ENCODE measurements at places on chromosomes 3 and 15.

DNA sequence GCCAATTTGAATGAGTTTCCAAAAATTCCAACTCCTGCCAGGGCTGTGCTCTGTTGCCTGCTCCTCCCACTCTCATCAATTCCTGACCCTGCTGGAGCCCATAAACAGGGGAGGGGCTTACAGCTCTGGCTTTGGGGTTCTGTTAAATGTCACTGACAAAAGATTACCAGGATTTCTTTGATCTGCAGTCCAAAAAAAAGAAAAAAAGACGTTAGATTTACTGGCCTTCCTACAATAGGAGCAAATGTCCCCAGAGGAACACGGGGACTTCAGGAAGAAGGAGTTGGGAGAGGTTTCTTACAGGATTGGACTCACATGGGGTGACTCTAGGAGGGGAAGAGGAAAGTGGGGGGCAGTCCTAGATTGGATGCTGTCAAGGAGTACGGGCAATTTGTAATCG, 84.3 kb upstream of the RNF7 start:
- no peak for DNase-seq

GRCh38 chr15:82139823-82140268, 94.0 kb upstream of the MEX3B start:
- peak; percentile 33 for DNase-seq

- no peak for DNase-seq
Observed at GRCh38 chr3:64351713-64352638, 126.7 kb upstream of the PRICKLE2 start.

DNA sequence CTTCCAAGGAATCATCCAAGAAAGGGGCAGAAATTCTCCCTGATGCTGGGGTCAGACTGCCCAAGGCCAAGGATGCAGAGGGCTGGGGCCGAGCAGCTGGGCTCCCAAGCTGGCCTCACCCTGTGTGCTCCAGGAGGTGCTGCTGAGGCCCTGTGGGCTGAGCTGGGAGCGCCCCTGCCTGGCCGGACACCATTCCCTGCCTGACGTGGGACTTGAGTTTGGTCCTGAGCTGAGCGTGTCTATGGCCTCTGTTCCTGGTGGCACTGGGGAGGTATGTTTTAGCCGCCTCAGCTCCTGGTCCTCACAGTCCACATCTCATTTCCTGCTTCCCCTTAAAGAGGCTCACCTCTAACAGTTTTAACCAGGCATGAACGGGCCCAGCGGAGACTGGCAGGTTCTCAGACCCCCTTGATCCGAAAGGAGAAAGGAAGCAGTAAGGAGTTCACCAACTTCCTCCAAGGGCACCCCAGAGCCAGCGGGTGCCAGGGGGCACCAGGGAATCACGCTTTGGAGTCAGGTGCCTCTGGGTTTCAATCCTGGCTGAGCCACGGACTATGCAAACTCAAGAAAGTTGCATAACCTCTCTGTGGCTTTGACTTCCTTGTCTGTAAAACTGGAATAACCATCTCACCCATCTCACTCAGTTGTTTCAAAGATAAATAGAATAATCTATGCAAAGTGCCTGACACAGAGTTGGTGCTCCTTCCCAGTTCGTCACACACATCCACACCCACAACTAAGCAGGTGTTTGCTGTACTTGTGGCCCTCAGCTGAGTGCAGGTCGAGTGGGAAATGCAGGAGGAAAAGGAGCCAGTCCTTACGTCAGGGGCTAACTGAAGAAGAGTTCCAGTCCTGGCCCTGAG, 48.6 kb downstream of the SLC12A8 start:
- DNase-seq, result no peak

DNA sequence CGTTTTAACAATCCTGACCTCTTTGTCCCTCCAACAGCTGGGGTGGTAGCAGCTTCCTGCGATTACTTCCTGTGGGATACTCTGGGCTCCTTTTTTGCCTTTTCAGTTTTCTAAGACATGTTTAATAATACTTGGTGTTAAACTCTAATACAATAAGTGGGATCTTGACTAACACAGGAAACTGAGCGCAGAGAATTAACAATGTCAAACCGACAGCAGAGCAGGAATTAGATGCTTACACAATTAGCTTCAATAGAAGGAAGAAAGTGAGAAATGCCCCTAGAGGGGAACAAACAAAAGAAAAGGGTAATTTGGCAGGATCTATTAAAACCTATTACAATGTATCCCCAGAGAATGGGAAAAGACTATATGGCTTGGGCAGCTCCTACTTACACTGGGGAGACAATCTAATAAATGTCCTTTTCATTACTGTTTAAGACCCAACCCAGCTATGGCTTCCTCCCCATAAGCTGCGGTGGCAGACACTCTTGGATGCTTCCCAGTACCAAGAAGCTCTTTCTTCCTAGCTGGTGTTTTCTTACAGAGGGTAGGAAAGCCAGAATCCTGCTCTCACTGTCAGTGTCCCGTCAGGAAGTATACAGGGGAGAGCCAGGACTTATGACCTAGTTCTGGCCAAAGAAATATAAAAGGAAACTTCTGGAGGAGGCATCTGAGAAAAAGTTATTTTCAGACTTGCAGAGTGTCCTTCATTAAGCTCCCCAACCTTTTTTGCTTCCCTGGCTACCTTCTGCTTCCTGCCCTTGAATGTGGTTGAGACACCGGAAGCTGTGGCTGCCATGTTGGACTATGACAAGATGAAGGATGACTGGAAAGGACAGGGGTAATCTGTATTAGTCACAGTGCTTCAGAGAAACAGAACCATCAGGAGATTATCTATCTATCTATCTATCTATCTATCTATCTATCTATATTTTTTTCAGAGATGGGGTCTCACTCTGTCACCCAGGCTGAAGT, 194.1 kb upstream of the KBTBD8 start:
- no peak for DNase-seq

DNA sequence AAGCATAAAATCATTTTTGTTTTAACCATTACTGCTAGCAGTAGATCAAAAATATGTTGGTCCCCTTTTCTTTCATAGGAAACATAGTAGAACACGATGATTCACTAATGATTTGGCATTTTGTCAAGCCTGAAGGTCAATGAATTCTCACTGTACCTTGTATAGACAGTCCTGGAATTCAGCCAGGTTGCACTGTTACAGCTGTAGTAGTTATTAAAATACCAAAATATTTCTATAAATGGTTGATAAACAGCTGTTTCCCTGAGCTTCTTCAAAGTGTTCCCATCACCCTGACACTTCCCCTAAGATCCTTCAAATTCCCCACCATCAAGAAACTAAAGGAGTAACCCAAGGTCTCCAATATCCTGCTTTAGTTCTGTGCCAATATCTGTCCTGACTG, 200.9 kb downstream of the ATP8B4 start:
- DNase-seq, result no peak

DNA sequence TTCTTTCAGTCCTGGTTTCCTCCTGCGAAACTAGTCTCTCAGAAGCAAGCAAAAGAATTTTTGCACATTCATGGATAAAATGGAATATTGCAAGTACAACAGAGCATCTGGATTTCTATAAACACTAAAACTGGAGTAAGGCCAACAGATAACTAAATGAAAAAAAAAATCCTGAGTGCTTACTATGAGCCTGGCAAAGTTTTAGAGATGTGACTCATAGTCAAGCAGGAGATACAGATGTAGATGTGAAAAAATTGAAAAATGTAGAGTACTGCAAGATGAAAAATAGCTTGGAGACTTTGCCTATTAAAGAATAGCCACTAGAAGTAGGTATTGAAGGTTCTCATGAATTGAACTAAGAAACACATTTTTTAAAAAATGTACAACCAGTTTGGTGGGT, 397.4 kb downstream of the OTOL1 start:
- DNase-seq, result no peak

DNA sequence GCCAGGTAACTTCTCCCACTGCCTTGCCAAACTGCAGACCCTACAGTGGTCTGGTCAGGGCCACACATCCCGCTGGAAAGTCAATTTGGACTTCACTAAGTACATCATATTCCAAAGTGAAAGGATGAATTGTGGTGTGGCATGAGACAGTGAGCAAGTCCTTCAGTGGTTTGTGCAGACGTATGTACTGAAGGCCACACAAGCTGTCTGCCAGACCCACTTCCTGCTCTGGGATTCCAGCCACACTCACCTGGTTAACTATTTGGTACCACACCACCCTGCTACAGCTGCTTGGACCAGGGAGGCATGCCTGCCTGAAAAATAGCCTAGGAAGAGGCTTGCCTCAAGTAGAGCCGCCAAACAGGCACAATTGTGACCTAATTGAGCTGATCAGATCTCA, 94.1 kb upstream of the STRIT1 start:
- DNase-seq, result no peak

DNA sequence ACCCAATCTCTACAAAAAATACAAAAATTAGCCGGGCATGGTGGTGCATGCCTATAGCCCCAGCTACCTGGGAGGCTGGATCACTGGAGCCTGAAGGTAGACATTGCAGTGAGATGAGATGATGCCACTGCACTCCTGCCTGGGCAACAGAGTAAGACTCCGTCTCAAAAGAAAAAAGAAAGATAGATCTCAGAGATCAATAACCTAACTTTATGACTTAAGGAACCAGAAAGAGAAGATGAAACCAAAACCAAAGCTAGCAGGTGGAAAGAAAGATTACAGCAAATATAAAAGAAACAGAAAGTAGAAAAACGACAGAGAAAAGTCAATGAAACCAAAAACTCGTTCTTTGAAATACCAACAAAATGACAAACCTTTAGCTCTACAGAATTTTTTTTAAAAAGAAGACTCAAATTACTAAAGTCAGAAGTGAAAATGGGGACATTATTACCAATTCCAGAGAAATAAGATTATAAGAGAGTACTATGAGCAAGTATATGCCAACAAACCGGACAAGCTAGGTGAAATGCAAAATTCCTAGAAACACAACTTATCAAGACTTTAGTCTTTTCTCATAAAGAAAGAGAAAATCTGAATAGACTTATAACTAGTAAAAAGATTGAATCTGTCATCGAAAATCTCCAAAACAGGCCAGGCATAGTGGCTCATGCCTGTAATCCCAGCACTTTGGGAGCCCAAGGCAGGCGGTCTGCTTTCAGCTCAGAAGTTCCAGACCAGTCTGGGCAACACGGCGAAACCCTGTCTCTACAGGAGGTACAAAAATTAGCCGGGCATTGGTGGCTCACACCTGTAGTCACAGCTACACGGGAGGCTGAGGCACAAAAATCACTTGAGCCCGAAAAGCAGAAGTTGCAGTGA, 35.0 kb downstream of the ACAP2 start:
- DNase-seq, result no peak

DNA sequence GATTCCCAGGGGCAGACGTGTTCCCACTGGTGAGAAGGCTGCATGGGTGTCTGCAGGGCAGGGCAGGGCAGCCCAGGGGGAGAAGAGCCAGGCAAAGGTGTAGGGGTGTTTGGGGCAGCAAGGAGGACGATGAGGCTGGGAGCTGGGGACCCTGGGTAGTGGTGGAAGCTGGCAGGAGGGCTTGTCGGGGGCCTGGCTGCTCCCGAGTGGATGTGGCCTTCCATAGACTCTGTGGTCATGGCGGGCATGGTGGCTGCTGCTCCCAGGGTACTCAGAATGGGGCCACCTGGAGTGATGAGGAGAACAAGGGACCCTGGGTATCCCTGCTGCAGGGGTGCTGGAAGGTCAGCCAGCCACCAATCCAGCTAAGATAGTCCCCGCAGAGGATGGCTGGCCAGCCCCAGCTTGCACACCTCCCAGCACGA, 107.5 kb downstream of the WNT7A start:
- no peak for DNase-seq

DNA sequence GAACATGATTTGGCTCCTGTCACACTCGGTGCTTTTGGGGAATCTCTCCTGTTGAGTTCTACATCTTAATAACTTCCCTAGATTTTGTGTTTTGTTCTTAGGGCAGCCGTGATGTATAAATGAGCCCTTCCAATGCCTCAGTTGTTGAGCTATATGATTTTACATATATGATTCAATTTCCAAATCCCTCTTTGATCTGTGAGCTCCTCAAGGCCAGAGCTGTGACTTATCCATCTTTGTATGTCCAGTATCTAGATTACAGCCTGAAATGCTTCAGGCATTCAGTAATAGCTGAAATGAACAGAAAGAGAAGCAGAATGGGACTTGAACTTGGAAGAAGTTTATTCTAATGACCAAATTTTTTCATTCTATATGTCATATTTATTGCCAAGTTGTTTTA, 26.6 kb downstream of the CGGBP1 start:
- no peak for DNase-seq

GRCh38 chr3:126837773-126838172, 133.7 kb downstream of the CHCHD6 start:
- DNase-seq, result no peak

DNA sequence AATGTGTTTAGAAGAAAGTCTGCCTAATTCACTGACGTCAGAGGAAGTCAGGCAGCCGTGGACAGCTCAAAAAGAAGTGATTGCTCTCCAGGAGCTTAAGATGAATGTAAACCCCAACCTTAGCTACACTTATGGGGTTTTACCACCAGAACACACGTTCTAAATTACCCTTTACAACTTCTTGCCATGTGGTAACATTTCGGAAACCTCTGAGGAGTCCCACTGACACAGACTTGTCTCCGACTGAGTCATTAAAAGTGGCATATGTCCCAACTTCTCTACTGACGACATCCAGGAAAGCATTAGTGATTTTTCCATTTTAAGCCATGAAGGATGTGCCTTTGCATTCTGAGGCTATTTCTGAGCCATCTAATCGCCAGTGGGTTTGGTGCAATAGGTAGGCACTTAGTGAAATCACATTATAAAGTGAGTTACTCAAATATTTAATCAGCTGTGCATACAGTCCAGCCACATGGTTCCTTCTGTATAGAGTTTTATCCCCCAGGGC, 32.4 kb downstream of the C2CD4A start:
- DNase-seq, result no peak

Measured in HCT116 (cell line).